Astrocyte (in vitro differentiated cells and primary cell): ENCODE measurements at places on chromosomes 12 and 14.

DNA sequence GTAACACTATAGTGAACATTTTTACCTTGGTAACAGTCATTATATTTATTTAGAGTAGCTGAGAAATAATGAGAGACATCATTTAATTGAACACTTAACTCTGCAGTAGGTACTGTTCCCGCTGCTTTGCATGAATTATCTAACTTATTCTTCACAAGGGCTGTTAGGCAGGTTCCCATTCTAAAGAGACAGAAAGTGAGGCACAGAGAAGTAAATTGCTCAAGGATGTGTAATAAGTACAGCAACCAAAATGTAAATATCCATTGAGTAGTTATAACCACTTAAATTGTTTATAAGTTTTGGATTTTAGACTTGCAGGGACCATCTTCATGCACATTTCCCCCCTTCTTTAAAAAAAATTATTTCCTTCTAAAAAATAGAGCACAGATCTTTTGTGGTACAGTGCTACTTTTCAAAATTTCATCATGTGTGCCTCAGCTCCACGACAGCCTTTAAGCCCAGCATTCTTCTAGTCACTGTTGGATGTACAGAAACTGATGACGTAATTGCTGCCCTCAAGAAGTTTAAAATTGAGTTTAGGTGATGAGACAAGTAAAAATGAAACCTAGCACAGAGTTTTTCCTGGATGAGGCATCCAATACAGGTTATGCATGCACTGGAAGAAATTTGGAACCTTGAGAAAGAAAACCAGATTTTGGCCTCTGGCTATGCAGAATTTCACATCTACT is 6.0 kb upstream of the MANSC4 start:
- DNase-seq, result peak; percentile 75

DNA sequence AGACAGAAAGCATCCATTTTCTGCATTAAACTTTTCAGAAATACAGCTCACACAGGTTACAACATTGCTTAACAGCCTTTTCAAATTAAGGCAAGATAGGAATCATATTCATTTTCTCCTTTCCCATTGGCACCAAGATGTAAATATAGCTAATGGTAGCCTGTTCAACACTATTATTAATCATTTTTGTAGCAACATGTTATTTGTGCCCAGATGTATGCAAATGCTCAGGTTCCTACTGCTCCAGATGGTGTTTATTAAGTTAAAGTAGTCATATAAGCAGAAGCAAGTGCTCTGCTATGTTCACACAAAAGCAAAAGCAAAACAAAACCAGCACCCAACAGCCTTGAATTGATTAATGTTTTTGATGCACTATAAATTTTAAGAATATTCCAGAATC is 1110.6 kb downstream of the SLC6A15 start:
- DNase-seq, result no peak

- peak; percentile 98 for DNase-seq
Measured at GRCh38 chr12:98439981-98440581, 75.3 kb upstream of the TMPO start.

GRCh38 chr12:75819512-75819911 is 212.1 kb downstream of the PHLDA1 start:
- no peak for DNase-seq

- peak; percentile 87 for DNase-seq
Measured at GRCh38 chr12:94714378-94715114, 64.2 kb upstream of the TMCC3 start.

DNA sequence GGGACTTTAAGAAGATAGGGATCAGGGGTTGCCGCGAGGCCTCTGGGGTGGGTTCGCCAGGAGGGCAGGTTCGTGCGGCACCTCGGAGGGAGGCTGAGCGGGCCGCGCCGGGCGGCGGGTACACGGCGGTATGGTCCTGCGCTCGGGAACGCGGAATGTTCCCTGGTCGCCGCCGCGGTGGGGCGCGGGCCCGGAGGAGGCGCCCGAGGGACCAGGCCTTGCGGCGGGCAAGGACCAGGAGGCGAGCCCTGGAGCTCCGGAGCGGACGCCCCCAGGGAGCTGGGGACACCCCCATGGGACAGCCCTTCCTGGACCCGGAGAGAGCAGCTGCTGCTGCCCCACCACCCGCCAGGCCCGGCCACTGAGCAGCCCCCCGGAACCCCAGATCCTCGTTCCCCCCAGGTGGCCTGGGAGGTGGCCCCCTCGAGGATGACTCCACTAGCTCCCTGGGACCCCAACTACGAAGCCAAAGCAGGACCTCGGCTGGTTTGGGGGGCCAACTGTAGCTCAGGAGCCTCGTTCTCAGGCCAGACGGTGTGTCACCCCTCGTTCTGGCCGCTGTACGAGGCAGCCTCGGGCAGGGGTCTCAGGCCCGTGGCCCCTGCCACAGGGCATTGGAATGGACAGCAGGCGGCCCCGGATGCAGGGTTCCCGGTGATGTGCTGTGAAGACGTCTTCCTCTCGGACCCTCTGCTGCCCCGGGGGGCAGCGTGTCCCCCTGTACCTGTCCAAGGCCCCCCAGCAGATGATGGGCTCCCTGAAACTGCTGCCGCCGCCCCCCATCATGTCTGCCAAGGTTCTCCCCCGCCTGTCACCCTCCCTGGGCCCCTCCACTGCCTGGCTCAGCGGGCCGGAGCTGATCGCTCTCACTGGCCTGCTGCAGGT is 45.6 kb upstream of the SLC8A3 start:
- no peak for DNase-seq

DNA sequence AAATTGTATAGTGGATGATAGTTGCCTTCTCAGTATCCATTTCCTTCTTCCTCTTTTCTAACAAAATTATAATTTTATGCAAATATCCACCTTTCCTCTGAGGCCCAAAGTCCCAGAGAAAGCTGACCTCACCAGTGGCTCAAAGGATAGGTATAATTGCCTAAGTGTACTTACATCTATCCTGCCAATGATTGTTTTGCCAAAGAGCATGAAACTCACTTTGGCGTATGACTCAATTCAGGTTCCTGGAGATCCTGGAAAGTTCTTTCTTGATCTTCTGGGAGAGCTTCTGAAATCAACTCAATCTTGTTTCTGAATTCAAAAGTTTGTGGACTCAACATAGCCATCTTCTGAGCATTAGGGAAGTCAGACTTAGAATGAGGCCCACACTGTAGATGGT is 10.5 kb upstream of the RBM25 start:
- DNase-seq, result no peak

- DNase-seq, result no peak
Measured at GRCh38 chr14:41397926-41398325, 208.8 kb upstream of the LRFN5 start.

- no peak for DNase-seq
Measured at GRCh38 chr14:51210594-51210993, 29.5 kb upstream of the TMX1 start.

DNA sequence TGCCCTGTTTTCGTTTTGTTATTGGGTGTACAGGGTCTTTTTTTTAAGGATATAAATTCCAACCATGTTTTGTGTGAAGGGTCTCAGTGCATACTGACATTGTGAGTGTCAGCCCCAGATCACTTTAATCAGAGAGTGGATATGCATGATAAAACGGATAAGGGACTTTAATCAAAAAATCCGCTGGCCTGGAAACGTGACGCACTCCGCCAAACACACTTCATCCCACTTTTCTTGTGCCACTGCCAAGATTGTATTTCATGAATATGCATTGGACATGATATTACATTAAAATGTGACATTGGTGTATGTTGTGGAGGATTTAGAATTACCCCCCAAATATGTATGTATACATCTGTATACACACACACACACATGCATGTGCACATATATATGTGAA is 273.1 kb downstream of the VRK1 start:
- DNase-seq, result no peak

GRCh38 chr12:54660320-54660962 is 12.3 kb upstream of the DCD start:
- no peak for DNase-seq

GRCh38 chr12:24945845-24946244 is 3.1 kb downstream of the BCAT1 start:
- DNase-seq, result no peak

DNA sequence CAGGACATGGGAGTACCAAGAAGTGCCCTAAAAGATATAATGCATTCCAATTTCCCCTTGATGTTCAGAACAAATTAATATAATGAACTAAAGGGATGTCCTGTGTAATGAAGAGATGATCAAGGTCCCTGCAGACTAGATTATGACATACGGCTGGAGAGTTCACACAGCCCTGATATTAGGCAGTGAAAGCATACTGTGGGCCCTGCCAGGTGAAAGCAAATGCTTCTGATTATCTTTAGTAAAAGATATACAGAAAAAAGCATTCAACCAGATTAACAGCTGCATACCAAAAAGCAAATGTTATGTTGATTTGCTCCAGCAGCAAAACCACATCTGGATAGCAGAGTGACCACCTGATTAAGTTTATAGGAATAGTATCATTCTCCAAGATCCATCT is 12.1 kb downstream of the HIGD1C start:
- DNase-seq, result no peak

DNA sequence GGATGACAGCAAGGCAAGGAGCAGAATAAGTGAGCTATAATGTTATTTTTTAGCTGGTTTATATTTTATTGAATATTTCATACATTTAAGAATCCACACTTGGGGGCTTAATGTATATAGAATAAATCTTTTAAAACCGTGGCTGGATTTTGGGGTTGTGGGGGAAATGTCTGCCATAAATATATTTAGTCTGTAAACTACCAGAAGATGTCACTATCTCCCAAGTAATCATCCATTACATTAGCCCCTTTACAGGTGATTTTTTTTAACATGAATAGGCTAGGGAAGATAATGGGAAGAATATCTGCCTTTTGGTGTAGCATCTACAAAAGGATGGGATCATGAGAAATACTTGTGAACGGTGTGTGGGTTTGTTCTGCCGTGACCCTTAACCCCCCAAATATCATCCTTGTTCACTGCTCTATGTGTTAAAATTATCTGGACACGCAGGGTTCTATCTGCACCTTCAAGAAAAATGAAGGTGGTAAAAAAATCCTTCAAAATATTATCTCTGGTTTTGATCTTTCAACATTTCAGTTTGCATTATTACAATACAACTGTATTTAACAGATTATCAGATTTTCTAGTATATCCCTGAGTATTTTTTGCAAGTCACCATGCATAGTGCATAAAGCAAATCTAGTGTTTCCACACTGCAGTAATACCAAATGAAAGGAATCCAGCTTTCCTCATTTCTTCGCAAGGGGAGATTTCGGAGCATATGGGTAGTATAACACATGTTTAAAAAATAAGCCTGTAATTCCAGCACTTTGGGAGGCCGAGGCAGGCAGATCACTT is 8.0 kb upstream of the SLC17A8 start:
- peak; percentile 4 for DNase-seq

GRCh38 chr12:132403636-132404434 is 74.4 kb upstream of the GALNT9 start:
- no peak for DNase-seq

- peak; percentile 49 for DNase-seq
Measured at GRCh38 chr12:2853626-2854025, 3.2 kb downstream of the TEX52 start.

DNA sequence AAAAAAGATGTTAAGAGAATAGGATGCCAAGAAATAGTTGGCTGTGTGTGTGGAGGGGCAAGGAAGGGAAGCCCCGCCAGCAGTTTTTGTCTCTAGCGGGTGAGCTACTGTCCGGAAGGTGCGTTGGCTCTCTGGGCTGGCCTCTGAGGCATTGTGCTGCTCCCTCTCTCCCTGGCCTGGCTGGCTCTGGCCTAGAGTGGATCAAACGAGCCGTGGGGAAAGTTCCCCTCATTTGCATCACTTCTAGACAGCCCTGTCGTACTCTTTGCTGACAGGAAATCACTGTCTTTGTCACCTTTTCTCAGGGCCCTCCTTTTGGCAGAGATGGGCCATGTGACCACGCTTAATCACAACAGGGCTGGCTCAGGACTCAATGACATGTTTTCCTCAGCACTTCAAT is 236.1 kb upstream of the NPAS3 start:
- DNase-seq, result peak; percentile 59

DNA sequence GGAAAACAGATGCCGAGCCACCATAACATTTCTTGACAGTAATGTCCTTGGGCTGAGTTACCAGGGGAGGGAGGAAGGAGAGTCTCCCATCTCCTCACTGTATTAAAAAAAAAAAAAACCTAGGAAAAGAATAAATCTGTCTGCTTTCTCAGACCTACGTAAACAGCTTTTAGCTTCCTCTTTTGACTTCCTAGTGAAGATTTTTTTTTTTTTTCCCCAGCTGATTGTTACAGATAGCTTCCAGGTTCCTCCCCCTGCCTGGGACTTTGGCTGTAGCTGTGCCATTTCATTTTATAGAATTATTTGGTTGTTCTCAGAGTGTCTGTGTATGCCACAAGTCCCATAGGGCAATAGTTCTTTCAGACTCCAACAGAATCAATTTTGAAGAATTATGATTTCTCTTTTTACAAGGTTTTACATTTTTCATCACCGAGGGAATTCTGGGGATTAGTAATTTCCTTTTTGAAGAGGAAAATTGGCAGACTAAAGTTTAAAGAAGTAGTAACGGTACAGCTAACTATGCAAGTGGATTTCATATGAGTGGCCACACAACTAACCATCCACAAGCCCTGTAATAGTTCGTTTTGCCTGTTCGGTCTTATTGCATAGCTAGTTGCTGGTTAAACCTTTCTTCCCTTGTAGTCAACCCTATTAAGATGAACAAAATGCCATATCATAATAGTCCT is 23.1 kb upstream of the GNS start:
- no peak for DNase-seq

DNA sequence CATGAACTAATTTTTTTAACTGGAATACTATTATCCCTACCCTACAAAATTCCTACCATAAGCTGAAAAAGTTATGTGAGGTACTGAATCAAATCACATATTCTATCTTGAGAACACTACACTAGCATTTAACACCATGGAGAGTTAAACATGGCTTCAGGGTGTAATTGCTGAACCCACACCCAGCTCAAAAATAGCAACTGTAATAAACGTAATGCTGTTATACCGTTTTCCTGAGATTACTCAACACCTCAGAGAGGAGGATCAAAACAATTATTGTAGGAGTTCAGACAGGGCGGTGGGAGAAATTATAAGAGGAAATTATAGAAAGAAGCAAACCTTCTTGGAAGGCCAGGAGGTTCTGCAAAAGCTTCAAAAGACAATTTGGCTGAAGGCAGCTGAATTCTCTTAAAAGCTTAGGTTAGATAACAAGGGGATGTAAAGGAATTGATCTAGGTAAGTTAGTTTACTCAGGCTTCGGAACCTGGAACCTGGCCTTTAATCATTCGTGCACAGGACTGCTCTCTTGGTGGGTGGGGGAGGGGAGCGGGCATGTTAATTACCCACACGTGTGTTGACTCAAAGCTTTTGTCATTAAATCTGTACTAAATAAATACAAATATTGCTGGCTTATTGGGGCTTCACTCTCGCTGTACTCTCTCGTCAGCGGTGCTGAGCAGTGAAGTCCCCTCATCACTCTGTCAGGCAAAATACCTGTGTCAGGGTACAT is 12.1 kb upstream of the IPO8 start:
- DNase-seq, result no peak

- DNase-seq, result no peak
Measured at GRCh38 chr12:78324234-78324633, 493.5 kb downstream of the NAV3 start.

DNA sequence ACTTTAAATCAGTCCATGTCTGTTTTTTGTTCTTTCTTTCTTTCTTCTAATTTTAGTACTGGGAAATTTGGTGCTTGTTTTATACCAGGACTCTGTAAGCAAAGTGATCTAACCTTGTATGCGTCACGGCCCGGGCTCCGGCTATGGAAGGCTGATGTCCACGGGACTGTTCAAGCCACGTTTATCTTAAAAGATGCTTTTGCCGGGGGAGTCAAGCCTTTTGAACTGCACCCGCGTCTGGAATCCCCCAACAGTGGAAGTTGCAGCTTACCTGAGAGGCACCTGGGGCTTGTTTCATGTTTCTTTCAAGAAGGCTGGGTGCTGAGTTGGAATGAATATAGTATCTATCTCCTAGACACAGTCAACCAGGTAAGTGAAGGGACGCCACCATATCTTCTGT is 62.2 kb downstream of the TECPR2 start:
- no peak for DNase-seq
